Right renal pelvis (tissue), 4 donors: ENCODE measurements at places on chromosomes 12 and 14.

- DNase-seq = no peak
Observed at GRCh38 chr14:60651796-60652673, 2.8 kb upstream of the SIX1 start.

- no peak for DNase-seq
Observed at GRCh38 chr14:87049950-87050349, 943.0 kb downstream of the GALC start.

- DNase-seq = no peak
Observed at GRCh38 chr14:57732463-57733285, 133.2 kb downstream of the SLC35F4 start.

DNA sequence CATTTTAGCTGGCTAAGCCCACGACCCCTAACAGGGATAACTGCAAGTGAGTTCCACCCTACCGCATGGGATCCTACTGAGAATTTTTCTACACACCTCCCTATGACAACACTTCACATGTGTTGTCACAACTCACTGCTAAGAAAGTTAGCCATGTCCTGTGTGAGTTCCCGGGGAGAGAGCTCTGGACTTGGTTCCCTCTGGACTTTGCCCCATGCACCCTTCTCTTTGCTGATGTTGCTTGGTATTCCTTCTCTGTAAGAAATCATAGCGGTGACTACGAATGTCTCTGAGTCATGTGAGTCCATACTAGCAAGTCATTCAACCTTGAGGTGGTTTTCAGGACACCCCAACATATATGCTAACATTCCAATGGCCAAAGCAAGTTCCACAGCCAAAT is 9.5 kb upstream of the CDKN3 start:
- DNase-seq = no peak

GRCh38 chr12:56020423-56021184 is at the start of gene IKZF4:
TSS of gene IKZF4 (plus strand) at chr12:56021043. CDS start at chr12:56021494, 451 bp downstream.
- DNase-seq = no peak

- DNase-seq = no peak
Observed at GRCh38 chr12:126747530-126748149, 1519.3 kb upstream of the TMEM132C start.

DNA sequence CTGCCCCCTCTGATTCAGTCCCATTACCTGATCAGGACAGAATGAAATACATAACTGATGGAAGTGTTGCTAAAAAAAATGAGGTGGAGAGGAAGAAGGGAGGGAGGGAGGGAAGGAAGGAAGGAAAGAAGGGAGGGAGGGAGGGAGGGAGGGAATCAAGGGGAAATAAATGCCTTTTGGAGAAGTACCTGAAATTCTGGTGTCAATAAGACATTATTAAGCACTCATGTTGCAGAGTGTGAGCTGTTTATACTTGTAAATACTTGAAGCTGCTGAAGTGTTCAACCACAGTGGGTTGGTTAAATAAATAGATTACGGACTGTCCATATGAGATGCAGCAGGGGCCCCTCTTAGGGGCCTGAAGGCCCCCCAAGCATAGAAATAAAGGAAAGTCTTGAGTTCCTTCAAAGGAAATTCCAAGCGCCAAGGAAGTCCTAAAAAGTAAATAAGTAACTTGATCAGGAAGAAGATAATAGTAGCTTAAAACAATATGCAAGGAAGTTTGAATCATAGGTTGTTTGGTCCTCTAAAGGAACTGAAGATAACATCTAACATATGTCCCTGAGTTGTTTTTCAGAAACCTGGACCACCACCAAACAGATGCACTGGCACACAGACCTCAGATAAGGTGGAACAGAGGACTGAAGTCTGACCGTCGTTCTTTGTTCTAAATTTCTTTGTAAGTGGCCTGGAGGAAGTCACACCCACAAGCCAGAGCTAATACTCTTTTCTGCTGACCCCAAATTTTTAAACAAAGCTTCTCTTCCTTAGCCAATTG is 110.8 kb downstream of the SEC23A start:
- no peak for DNase-seq

DNA sequence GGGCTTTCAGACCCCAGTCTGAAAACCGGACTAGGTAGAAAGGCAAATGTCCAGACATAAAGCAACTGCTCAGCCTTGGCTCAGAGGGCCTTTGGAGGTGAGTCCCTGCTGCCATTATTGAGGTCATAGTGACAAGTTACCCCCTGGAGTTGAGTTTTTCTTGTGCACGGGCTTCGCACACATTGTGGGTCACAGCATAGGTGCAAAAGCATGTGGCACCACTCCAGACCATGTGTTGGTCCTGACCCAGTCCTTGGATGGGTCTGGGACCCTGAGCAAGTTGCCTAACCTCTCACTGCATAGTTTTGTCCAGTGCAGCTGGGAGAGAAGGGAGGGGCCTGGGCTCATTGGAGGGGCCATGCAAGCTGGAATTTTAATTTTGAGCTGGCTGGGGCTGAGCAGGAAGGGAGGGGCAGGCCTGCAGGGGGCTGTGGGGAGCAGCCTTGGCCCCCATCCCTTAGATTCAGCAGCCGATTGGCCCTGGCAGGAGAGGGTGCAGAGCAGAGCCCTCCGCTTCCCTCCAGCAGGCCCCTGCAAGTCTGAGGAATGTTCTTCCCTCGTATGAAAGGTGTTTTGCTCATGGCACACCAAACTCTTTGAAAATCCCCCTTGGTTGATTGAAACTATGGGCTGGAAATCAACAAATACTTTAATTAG is 4.2 kb upstream of the KRT5 start:
- no peak for DNase-seq

GRCh38 chr12:1814266-1814665 is 6.1 kb upstream of the LRTM2 start:
- DNase-seq = no peak

DNA sequence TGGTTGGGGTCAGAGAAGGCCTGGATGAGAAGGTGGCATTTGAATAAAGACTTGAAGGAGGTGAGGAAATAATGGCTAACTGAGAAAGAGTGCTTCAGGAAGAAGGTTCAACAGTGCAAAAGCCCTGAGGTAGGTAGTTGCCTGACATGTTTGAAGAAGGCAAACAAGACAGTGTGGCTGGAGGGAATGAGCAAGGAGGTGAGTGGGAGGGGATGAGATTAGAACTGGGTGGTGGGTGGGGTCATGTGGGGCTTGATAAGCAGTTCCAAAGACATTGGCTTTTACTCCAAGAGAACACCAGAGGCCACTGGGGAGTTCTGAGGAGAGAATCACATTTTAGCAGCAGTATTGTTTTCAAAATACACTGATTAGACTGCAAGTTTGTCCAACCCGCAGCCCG is 50.5 kb downstream of the HSPB8 start:
- DNase-seq = no peak

DNA sequence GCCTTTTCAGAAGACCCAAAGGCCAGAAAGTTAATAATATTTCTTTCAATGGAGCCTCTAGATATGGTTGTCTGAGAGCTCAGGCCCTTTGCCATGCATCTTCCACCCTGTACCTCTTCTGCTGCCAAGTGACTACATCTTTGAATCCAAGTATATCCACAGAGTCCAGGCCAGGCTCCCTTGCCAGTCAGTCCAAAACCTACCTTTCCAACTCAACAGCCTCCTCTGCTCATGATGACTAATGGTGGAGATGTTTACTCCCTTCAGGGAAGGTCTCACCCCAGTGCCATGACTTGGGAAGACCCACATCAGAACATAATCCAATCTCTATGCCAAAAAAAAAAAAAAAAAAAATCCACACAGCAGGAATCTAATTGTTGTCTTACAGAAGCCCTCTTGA is 20.4 kb downstream of the TTC9 start:
- DNase-seq = no peak

DNA sequence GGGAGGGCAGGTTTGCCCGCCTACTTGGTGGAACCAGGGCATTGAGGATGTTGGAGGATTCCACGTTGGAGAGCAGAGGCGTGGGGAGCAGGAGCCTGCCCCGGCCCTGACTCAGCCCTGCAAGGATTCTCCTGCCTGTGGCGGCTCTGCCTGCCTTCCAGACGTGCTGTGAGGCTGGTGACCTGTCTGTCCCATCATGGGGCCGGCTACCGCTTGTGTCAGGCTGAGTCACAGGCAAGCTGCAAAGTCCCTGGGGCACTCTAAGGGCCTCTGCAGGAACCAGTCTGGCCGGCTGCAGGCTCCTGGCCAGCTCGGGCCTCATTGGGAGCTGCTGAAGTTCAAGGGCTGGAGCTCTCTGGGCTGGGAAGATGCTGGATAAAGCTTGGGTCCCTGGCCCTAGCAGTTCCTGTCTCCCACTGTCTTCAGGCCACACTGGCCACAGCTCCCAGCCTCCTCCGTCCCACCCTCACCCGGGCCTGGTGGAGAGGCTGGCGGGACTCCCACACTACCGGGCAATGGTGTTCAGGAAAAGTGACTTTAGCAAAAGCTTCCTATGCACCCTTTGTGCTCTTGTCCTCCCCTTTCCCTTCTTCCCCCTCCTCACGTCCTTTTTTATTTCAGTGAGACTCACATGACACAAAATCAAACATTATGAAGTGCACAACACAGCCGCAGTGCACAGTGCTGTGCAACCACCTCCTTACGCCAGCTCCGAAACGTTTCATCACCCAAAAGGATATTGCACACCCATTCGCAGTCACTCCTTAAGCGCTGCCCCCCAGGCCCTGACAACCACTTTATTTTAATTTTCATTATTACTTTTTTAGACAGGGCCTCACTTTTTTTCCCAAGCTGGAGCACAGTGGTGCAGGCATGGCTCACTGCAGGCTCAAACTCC is 22.0 kb upstream of the ULK1 start:
- DNase-seq = no peak

DNA sequence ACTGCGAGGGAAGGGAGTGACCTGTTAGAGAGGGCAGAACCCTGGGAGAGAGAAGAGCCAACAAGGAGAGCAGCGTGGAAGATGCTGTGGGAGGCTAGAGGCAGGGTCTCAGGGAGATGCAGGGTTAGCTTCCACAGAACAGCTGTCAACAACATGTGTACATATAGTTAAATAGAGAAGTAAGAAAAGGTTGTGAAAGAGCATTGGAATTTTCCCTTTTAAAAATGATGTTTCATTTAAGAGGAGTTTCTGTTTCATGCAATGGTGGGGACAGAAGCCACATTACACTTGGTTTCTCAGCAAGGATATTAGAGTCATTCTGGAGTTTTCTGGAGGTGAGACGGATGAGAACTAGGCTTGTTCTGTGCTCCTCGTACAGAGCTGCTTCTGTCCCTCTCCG is 23.8 kb upstream of the TBC1D30 start:
- no peak for DNase-seq

- DNase-seq = no peak
Observed at GRCh38 chr14:54622192-54622958, 55.4 kb downstream of the SAMD4A start.
